GM12891 (cell line): ENCODE measurements at places on chromosomes 6 and 20.

DNA sequence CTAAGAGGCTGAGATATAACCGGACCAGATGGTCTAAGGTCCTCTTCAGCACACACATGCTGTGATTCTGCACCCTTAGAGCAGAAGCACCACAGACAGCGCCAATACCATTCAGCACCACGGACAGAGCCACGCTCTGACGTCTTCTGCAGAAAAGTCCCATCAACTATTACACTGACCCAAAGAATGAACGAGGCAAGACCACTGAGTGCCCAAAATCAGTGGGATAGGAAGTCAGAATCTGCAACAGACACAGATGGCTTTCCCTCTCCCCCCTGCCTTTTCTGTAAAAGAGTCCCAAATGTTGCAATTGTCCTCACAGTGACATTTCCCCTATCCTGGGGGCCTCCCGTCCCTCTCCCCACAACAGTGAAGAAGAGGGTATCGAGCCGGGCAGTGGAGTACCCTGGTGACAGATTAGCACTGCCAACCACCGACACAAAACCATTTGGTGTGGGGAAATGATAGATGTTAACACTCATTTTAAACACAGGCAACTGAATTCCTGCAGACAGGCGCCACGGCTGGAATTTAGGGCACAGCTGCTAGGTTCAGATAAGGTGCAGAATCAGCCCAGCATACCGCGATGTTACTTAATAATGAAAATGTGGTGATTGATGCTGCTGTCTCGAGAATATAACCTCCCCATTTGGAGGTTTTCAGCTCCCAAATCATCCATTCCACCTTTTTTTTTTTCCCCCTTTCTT is 66.6 kb upstream of the CTNNBL1 start:
- DNase-seq: peak; percentile 24

DNA sequence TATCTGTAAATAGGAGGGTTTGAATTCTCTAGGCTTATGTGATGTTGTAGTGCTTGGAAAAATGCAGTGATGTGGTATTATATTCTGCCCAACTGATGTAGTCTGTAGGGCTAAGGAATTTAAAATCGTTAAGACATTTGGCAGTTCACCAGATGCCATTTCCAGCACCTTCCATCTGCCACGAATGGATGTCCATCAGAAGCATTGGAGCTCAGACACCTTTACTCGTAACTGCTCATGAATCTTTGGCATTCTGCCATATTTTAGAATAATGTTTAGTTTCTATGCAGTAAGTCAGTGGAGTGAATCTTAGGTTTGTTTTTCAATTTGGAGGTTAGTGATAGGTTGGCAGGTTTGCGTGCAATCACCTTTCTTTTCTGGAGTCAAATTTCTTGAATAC is 2.4 kb upstream of the SYTL3 start:
- no peak for DNase-seq

DNA sequence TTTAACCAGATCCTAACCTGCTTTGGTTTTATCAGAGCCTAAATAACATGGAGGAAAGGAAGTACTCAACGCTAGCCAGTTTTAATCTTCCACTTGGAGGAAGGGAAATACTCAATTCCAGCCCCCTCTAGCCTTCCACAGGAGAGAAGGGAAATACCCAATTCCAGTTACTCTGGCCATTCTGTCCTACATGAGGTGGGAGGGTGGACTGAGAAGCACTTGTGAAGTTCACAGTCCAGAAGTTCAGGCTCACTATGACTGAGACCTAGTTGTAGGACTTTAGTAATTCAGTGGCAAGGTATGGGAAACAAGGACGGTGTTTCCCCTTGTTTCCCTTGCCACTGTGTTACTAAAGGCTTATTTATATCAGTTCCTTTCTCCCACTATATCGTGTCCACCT is 672.0 kb downstream of the RFPL4B start:
- no peak for DNase-seq

DNA sequence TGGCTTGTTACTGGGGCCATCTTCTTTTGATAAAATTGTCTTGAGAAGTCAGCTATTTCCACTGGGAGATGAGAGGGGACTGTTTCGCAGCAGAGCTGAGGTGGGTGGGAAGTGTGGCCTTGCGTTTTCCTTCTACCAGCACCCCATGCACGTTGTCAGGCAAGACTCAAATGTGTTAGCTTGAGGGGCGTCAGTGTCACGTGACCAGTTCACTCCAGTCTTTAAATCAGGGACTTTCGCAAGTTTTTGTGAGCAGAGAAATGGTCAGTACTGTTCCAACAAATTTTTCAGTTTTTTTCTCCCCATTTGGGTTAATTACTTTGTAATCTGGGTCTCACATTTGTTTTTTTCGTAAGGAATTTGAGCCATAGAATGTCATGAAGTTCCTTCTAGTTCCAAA is 20.7 kb upstream of the ADRM1 start:
- DNase-seq: no peak

- DNase-seq: no peak
These were observed 20.1 kb upstream of the MTCL3 start for GRCh38 chr6:127539272-127539671.

DNA sequence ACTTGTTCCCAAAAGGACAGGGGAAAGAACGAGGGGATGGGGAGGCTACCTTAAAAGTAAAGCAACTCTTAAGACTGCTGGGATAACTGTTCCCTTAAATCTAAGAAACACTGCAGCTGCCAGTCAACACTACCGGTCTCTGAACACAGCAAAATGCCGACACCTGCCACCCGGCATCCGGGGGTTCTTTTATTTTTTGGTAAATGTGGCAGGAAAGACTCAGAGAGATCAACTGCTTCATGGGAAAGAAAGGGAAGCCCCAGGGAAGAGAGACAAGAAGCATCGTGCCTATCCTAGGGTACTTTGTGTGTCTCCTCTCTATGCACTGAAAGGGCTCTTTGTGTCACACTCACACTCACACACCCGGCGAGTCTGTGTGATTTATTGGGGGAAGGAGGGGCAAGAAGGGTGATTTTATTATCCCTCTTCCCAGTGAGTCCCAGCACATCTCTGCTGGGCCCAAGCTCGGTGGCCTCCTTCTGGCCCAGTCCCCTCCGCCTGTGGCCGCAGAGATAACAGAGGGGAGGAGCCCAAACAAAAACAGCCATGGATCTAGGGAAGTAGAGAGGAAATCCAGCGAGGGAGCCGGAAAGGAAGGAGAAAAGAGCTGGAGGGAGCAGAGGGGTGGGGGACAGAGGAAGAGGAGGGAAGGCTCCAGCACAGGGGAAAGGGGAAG is 1.4 kb downstream of the FYN start:
- DNase-seq: no peak

DNA sequence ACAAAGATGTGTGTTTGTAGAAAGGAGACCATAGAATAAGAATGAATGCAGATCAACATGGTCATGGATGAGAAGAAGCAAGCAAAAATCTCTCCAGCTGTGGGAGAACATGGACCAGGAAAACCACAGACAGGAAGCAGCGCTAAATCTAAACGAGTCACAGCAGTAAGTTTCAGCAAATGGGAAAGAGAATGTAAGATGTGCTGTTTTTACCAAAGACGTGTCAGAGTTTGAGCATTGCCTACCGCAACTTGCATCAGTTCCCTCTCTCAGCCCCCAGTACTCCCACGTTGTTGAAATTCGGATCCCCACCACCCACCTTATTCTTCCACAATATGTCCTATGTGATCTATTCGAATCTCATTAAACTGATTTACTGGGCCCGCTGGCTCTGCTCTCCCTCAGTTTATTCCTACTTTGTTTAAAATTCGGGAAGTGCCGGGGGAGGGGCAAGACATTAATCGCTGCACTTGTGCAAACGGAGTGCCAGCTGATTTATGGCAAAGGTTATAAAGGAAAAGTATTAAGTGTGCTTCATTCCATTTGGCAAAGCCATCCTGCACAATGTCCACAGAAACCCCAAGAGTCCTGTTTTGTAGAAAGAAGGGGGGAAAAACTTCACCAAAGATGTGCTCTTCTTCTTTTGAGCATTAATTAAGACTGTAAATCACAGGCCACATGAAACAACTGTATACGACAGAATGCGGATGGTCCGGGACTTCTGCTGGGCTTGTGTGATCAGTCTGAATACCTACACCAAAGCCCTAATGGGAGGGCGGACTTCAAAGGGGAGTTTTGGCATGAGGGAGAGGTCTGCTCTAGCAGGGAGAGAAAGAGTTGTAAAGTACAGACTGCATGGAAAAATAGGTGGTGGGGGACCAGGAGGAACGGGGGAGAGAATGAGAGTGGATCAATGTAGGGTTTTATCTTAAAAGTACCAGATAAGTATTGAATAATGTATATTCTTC is 59.1 kb upstream of the PRDM1 start:
- DNase-seq: no peak

DNA sequence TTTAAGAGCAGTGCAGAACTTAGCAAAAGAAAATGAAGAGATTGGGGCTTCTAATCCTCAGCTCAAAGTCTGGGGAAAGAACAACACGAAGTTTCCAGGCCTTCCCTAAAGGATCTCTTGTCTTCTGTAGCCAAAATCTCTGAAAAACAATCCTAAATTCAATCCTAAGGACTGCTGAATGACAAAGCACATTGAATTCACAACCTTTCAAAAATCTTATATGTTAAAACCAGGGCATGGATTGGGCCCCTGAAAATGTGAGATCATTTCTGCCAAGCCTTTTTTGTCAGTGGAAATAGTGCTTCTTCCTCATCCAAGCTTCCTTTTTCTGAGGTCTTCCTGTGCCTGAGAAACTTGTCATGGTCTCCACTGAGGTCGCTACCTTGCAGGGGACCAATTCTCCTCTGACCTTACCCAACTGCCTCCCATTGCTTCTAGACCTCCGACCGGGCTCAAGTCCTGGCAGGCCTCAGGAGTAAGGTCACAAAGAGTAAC is 126.2 kb upstream of the ARID1B start:
- DNase-seq: no peak

GRCh38 chr20:64199395-64199794 is 35.1 kb downstream of the MYT1 start:
- DNase-seq: no peak

GRCh38 chr6:129605967-129606366 is 104.0 kb downstream of the ARHGAP18 start:
- no peak for DNase-seq

GRCh38 chr20:59683181-59683580 is 78.8 kb downstream of the PHACTR3 start:
- no peak for DNase-seq

DNA sequence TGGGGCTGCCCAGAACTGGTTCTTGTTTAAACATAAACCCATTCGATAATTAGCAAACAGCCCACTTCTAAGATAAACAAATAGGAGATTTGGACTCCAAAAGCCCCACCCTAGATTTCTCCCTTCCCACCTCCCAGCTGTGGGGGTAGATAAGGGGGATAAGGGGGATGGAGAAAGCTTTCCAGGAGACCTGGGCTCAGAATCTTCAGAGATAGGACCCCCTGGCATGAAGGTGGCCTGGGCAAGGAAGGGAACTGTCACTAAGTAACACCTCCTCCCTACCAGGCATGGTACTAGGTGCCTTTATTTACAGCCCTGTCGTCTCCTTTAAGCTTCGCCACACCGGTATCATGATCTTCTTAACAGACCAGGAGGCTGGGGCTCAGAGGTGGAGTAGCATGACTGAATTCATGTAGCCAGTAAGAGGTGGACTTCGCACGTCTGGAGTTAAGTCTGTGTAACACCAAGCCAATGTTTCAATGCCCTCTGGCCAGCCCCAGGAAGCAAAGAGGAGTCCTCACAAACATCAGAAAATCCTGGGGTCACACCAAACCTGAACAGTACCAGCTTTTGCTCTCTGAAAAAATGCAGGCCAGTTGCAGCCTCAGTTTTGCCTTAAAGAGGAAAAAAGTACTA is 4.6 kb downstream of the SDC4 start:
- DNase-seq: no peak

DNA sequence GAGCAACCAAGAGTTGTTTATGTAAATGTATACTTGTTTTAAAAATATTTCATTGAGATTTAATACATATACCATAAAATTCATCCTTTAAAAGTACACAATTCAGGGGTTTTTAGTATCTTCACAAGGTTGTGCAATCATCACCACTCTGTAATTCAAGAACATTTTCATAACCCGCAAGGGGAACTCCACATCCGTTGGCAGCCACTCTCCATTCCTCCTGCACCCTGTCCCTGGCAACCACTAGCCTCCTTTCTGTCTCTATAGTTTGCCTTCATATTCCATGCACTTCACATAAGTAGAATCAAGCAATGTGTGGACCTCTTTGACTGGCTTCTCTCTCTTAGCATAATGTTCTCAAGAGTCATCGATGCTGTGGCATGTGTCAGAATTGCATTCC is 104.2 kb upstream of the PDE10A start:
- no peak for DNase-seq

GRCh38 chr20:57387945-57388371 is 3.2 kb upstream of the RBM38 start:
- DNase-seq: no peak

- DNase-seq: no peak
These were observed 185.8 kb downstream of the TTLL2 start for GRCh38 chr6:167510648-167511047.

DNA sequence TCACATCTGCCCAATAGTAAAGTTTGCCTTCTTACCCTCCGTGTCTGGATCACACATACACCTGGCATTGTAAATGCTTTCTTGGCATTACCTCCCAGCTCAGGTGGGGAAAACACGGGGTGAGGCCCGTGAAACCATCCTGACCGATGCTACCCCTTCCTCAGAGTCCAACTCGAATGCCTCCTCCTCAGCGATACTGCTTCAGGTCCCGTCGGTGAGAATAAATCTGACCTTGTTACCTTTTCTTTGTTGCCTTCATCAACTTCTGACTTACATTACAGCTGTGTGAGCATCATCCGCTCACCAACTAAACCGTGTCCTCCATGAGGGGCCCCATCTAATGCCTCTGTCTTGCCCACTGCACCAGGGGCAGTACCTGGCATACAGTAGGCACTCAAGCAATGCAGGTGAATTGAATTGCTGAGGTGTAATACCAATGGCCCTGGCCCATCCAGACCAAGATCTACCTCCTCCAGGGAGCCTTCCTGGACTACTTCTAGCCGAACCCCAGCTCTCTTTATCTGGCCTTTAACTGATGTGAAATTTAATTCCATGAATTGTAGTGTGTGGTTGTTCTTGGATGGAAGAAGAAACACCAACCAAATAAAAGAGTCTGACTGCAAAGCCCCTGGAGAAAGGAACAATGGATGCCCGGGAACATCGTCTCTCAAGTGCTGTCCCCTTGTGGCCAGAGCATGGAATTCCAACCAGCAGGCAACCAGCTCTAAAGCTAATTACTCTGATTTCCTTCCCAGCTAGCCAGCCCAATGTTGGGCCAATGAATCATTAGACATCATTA is 141.5 kb downstream of the ANKRD60 start:
- DNase-seq: peak; percentile 31

- DNase-seq: no peak
These were observed 37.0 kb downstream of the MC3R start for GRCh38 chr20:56285496-56285895.
